H7 (cell line): ENCODE measurements at places on chromosomes 2 and 18. TPM values are rescaled to one million over a fixed set of nuclear protein-coding genes. Genes with fewer than 3 reads are reported as not detected.

GRCh38 chr2:85540133-85540648, 1.2 kb downstream of the MAT2A start:
- no peak for DNase-seq

DNA sequence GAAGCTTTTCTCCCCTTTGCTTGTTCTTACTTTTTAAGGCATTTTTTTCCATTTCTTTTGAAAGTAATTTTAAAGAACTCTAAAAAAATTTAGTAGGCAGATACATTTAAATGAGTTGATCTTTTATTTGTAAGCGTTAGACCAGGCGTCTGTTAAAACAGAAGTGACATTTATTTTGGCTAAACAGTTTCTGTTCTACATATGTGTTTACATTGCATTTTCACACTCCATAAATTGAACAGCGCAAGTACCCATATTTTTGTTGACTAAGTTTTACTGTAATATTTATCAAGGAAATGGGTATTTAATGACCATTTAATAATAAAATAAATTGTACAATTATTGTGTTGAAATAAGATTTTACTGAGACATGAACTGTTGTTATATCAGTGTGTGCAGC, 21.9 kb downstream of the PPM1B start:
- DNase-seq = no peak

- no peak for DNase-seq
Observed at GRCh38 chr2:63741884-63742579, 99.7 kb upstream of the UGP2 start.

GRCh38 chr18:77068321-77069312, 64.0 kb downstream of the MBP start:
- DNase-seq = no peak

DNA sequence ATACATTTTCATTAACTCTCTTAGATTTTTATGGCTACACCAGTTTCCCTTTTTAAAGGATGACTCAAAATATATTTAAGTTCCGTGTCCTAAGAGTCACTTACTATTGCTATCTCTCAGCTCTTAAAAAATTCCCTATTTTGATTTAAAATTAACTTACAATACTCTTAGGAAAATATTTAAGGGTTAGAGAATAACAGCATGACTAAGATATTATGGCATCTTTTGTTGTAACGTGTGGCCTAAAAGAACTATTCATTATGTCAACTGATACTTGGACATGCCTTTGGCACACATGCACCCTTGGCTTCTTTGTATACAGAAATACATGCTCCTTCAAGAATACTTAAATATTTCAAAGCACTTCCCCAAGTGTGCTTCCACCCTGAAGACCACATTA, 42.3 kb downstream of the SCN3A start:
- no peak for DNase-seq

The PELI1 gene
- 37.3 and 50.6 TPM in 2 replicates for total RNA-seq

The MTLN gene
- total RNA-seq = 99.7 and 126 TPM in 2 replicates

The DQX1 gene
- 0.10 and 0.78 TPM in 2 replicates for total RNA-seq

The G6PC2 gene
- not detected in 2 replicates for total RNA-seq
